Tibial nerve (tissue), 4 donors: ENCODE measurements at places on chromosomes 16 and 17.

DNA sequence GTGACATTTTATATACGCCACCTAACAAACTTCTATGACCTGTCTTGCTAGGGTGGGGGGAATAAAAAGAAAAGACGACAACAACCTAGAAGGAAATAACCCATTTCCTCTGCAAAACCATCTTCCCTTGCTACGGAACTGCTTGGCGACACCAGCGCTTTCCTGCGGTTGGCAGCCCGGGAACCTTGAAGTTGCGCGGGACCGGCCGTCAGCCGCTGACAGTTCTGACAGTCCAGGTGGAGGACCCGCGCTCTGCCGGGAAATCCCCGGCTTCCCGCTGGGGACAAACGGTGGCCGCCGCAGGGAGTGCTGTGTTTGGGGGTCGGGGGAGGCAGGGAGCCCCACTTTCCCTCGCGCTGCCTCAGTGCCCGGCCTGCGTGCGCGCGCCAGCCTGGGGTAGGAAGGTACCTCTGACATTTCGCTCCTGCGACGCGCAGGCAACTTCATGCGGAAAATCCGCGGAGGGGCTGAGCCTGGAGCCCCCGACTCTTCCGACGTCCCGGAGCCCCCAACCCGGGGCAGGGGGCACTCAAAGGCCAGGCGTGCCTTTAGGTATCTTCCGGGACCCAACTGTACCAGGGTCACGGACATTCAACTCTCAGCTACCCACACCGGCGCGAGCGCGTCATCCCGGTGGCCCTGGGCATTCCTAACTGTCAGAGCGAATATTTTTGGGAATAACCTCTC is 516 bp downstream of the SLC16A6 start:
- DNase-seq: no peak

- DNase-seq: no peak
Measured at GRCh38 chr16:9002042-9002441, 38.3 kb upstream of the USP7 start.

DNA sequence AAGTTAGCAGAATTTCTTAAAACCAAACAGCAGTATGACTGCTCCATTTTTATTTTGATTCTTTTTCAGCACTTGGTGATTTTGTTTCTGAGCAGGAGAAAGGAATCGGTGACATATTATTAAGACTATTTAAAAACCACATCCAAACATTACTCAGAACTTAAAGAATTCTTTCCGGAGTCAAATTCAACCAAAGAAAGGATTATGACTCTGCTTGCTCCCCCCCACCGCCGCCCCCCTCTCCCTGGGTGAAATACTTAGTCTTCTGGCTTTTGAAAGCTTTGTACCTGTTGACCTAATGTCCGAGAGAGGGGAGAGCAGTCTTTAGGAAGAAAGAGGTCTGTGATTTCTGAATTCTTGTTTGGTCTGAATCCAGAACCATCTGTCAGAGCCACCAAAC is 17.9 kb upstream of the COL1A1 start:
- DNase-seq: no peak

GRCh38 chr17:80696456-80696855 is 151.8 kb downstream of the RPTOR start:
- no peak for DNase-seq

- no peak for DNase-seq
Measured at GRCh38 chr16:68179196-68179795, 56.6 kb downstream of the ESRP2 start.

GRCh38 chr17:17647524-17648178 is 33.6 kb upstream of the RAI1 start:
- no peak for DNase-seq
